ENCODE measurements at places on chromosomes 7 and 10.

DNA sequence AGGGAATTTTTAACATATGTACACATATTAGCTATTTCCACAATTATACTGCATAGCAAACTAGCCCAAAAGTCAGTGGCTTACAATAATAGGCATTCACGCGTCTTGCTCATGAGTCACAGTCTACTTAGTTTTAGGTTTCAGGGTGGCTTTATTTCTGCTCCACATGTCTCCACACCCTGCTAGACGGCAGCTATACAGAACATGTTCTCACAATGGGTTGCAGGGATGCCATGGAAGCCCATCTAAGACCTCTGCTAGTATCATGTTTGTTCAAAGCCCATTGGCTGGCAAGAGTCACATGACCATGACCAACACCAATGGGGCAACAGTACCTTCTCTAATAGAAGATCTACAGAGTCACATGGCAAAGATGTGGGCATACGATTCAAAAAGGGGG is 96.3 kb upstream of the NEBL start:
- no peak for DNase-seq

DNA sequence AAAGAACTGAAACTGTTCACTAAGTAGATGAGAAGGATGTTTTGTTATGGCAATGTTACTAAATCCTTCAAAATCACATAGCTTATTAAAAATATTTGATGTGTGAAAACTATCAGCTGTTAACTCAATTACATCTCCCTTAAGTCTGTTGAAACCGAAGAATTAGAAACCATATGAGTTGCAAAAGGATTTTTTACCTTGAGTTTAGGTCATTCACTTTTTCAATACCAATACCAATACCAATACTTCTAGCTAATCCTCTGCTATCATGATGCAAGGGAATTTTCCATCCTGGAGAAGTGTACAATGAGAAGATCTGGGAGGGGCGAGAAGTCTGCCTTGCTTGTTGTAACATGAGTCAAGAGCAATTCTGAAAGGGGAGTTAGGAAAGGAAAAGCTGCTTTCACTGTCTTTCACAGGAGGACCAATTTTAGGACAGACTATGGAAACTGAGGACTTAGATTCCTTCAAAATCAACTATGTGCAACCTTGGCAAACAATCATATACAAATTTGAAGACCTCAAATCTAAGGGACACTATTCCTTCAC is 199.7 kb downstream of the IMMP2L start:
- no peak for DNase-seq

- no peak for DNase-seq
Observed at GRCh38 chr7:17501441-17502212, 203.2 kb downstream of the AHR start.

DNA sequence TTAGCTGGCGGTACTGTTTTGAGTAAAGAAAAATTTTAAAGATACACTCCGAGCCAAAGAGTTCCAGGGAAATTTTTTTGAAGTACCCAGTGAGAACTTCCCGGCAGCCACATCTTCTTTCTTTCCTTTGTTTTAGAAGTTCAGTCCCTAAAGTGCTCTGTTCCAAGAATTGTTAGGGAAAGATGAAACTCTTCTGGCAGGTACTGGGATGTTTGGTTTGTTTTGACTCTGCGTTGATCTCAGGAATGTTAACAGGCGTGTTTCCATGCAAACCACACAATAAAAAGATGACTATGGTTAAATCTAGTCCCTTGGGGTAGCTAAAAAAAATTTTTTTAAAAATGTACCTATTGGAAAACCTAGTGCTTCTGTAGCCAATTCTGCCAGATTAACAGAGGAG is 224.7 kb upstream of the PHYHIPL start:
- no peak for DNase-seq

GRCh38 chr10:62199584-62199983 is 69.1 kb downstream of the RTKN2 start:
- DNase-seq, result no peak

GRCh38 chr10:128016423-128017060 is 109.6 kb downstream of the PTPRE start:
- no peak for DNase-seq

- DNase-seq, result no peak
Observed at GRCh38 chr10:4353964-4354363, 472.0 kb upstream of the AKR1E2 start.

DNA sequence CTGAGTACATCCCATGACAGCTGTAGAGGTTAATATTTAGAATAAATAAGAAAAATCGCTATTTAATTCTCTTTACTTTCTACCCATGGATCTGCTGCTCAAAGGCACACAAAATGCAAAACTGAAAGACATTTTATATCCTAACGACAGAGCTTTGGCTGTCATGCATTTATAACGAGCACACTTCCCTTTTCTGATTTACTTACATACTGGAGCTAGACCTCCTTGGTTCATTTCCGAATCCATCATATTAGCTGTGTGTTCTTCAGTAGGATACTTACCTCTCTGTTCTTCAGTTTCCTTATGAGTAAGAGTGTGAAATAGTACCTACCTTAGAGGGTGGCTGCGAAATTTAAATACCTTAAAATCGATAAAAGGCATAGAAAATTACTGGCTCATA is 10.9 kb downstream of the CALCR start:
- no peak for DNase-seq

DNA sequence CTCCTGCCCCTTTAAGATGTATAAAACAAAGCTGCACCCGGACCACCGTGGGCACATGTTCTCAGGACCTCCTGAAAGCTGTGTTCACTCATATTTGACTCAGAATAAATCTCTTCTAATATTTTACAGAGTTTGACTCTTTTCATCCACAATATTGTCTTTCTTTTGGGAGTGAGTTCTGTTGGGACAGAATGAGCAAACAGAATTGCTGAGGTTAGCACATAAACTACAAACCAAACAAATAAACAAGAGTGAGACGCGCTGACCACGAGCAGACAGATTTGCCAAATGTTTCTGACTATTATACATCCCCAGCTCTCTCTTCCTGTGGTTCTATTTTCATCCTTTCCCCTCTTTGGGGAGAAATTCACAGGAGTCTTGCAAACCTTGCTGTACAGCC is 526.7 kb downstream of the CALN1 start:
- DNase-seq, result no peak

DNA sequence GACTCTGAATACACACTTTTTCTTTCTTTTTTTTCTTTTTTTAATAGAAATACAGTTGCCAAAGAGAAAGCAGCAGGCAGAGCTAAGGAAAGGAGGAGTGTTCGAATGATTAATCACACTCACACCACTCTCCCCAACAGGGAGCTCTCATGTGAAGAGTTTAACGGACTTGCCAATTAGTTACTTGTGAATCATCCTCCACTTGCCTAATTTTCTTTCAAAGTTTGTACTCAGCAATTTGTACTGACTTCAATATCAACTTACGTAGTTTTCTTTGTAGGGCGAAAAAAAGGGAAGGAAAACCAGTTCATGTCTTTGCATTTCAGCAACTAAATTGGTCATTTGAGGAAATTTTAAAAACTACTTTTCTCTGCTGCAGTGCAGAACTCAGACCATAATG is 109.2 kb downstream of the PIP4K2A start:
- no peak for DNase-seq

- no peak for DNase-seq
Observed at GRCh38 chr10:97456686-97457065, 10.7 kb downstream of the ZDHHC16 start.

GRCh38 chr7:103541026-103541425 is 95.0 kb upstream of the SLC26A5 start:
- DNase-seq, result no peak

DNA sequence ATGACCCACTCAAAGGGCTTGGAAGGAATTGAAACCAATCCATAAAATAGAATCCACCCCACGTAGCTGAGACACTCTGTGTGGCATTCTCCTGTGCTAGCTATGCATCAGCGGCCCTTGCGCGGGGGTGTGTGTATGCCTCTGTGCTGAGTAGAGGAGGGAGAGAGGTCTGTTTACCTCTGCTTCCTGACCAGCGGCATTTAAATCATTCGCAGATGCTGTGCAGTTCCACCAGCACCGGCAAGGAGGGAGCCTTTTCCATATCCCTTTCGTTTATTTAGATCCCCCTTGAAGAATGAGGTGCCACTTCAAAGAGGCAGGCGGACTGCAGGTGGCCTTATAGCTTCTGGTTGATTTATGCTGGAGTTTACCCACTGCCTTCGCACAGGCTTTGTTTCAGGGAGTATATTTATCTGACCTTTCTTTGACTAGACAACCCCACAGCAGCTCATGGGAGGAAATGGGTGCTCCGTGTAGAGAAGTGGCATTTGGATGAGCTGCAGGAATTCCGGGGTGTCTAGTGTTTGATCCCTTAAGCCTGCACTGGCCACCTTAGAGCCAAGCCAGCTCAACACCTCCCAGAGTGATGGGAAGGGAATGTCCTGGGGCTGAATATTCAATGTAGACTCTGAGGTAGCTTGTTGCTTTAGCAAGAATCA is 11.4 kb downstream of the C10orf53 start:
- no peak for DNase-seq

- no peak for DNase-seq
Observed at GRCh38 chr10:91551856-91552255, 81.0 kb downstream of the PPP1R3C start.

- DNase-seq, result no peak
Observed at GRCh38 chr7:157480371-157481050, 143.7 kb downstream of the DNAJB6 start.

GRCh38 chr10:103666087-103666761 is 172.7 kb downstream of the NEURL1 start:
- no peak for DNase-seq

DNA sequence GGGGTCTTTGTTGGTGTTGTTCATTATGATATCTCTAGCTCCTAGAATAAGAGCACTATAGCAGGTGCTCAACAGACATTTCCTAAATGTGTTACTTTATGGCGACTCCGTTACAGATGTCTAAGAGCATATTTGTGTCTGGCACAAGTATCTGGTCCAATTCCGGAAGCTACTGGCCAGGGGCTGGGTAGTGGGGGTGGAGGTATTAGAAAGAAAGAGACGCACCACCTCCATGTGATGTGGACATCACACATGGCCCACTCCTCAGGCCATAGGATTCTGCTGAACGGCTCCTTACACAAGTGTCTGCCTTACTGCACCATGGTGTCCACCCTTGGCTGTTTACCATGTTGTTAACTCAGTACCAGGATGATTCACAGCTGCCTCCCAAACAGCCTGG is 296.8 kb upstream of the MKI67 start:
- no peak for DNase-seq

GRCh38 chr7:39217783-39218182 is 240.1 kb downstream of the POU6F2 start:
- no peak for DNase-seq

DNA sequence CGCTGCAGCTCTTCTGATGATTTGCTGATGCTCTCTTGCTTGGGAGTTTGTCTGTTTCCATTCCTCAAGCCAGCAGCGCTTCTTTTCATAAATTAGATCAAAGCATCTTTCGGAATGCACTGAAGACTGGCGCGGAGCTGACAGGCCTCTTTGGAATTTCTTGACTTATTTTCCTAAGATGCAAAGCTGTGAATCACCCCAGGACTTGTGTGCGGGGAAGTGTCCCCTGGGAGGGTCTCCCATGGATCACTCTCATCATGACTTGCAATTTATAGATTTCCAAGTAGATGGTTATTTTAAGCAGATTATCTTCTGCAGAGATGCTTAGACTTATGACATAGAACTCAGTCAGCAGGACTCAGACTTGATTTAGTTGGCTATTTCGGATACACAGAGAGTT is 467.2 kb downstream of the TCERG1L start:
- no peak for DNase-seq

GRCh38 chr10:61452151-61452651 is 980 bp downstream of the TMEM26 start:
- DNase-seq, result no peak

GRCh38 chr7:117666031-117666430 is 186.2 kb downstream of the CFTR start:
- DNase-seq, result no peak

- DNase-seq, result no peak
Observed at GRCh38 chr10:24958721-24959381, 6.4 kb upstream of the PRTFDC1 start.

DNA sequence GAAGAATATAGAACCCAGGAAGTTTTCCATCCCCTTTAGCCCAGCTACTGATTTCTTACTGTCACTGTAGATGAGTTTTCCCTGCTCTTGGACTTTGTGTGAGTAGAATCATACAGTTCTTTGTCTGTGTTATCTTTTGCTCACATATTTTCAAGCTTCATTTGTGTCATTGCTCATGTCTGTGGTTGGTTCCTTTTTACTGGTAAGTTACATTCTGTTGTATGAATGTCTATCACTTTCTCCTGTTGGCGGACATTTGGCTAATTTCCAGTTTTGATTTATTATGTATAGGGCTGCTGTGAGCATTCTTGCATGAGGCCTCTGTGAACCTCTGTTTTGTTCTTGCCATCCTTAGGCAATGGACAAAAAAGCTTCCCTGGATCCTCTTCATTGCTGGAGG is 5.3 kb downstream of the GLRX3 start:
- DNase-seq, result no peak

GRCh38 chr7:112238852-112239610 is 32.5 kb downstream of the ZNF277 start:
- no peak for DNase-seq

- DNase-seq, result no peak
Observed at GRCh38 chr7:151684408-151685175, 164.9 kb upstream of the RHEB start.

GRCh38 chr10:131832056-131832685 is 68.6 kb upstream of the PPP2R2D start:
- DNase-seq, result no peak

- no peak for DNase-seq
Observed at GRCh38 chr7:128454808-128455542, 703 bp upstream of the HILPDA start.

DNA sequence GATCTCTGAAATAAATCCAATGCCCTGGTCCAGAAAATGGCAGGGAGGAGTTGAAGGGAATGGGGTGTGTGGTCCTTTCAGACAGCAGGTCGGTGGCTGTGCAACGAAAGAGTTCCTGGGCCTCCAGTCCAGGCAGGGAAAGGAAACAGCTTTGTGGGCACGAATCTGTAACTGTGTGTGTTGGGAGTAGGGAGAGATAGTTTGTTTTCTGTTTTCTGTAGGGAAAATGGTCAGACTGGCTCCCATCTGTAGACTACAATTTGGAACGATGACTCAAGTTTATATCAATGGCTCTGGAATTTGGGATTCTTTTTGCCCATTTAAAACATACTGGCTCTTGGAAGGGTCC is 2.6 kb upstream of the HOXA9 start:
- no peak for DNase-seq

- no peak for DNase-seq
Observed at GRCh38 chr7:92569137-92569536, 21.1 kb downstream of the FAM133B start.

DNA sequence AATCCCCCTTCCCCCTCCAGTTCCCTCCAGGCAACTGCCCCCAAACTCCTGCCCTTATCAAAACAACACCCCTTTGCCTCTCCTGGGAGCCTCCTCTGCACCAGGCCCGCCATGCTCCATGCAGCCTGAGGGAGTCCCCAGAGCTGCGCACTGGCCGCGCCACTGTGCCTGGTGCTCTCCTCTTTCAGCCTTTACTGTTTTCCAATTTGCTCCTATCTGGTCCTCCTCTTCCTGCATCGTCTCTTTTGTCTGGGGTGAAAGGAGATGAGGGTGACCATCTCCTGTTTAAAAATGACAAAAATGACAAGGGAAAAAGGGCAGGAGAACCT is 165.8 kb upstream of the ADCY1 start:
- DNase-seq, result no peak
